Right cardiac atrium (tissue), 5 donors: ENCODE measurements at places on chromosomes 13 and 19. TPM values are rescaled to one million over a fixed set of nuclear protein-coding genes. Genes with fewer than 3 reads are reported as not detected.

ZNF677 gene
- 24.1 TPM for total RNA-seq

WDR87 gene
- not detected for total RNA-seq

GNA15 gene
- total RNA-seq = 1.8 TPM

IGFL1 gene
- total RNA-seq = not detected

KIRREL2 gene
- not detected for total RNA-seq

PROZ gene
- total RNA-seq = not detected

TMEM145 gene
- 0.91 TPM for total RNA-seq

POLR1G gene
- total RNA-seq = 6.3 TPM

MYO9B gene
- total RNA-seq = 37.4 TPM

SYDE1 gene
- 17.1 TPM for total RNA-seq

ZNF296 gene
- 0.35 TPM for total RNA-seq

SRRM5 gene
- 0.29 TPM for total RNA-seq

CCDC8 gene
- total RNA-seq = 47.0 TPM

GPR12 gene
- total RNA-seq = not detected

- DNase-seq = no peak
Observed at GRCh38 chr19:54451997-54452396, 3.0 kb downstream of the LENG8 start.

DNA sequence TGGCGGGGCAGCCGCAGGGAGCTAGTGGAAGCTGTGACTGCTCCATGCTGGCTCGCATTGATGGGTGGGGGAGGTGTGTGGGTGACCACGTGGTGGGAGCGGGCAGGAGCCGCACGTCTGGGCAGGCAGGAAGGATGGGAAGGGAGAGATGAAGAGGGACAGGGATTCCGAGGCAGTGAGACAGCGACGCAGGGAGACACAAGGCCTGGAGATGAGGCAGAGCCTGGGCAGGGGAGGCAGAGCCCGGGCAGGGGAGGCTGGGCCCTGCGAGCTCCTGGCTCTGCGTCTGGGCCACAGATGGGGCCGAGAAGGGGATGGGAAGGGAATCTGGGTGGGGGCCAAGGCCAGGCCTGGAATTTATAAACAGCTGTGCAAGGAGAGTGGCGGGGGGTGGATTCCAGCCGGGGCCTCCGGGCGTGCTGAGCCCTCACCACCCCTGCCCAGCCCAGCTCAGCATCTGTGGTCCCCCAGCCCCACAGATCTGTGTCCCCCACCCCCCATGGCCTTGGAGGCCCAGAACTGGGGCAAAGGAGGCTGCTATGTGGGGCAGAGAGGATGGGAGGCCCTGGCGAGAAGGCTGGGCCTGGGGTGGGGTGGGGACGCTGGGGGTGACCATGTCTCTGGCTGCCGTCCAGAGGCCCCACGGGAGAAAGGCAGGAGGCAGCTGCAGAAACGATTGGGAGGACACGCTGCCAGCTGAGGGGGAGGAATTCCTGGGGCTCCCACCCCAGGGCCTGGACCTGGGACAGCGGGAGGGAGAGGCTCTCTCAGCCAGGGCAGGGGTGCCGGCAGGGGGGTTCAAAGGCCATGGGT, 6.0 kb downstream of the EHD2 start:
- DNase-seq = peak; percentile 92

DNA sequence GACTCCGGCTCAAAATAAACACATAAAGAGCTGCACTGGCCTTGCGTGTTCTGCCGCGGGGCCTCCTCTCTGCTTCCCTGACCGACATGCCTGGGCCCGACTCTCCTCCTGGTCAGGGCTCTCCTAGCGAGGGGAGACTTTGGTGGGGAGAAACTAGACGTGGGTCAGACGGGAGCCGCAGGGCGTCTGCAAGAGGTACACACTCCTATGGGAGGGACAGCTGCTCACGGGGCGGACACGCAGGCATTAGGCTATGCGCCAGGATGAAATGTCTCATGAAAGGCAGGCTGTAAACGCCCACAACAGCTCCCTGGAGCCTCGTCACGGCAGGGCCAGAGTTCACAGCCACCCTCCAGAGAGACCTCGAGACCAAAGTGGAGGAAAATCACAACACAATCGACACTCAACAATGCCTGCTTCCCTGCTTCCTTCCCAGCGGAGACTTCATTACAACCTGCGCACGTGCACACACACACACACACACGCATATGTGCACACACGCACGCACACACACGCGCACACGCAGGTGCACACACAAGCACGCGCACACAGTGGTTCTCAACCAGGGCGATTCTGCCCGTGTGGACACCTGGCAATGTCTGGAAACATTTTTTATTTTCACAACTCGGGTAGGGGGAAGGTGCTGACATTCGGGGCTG, 5.8 kb downstream of the SLC39A3 start:
- DNase-seq = no peak

- no peak for DNase-seq
Observed at GRCh38 chr19:38528213-38528755, 89.5 kb downstream of the MAP4K1 start.

GRCh38 chr13:20514866-20515265, 10.8 kb downstream of the CRYL1 start:
- DNase-seq = no peak

DNA sequence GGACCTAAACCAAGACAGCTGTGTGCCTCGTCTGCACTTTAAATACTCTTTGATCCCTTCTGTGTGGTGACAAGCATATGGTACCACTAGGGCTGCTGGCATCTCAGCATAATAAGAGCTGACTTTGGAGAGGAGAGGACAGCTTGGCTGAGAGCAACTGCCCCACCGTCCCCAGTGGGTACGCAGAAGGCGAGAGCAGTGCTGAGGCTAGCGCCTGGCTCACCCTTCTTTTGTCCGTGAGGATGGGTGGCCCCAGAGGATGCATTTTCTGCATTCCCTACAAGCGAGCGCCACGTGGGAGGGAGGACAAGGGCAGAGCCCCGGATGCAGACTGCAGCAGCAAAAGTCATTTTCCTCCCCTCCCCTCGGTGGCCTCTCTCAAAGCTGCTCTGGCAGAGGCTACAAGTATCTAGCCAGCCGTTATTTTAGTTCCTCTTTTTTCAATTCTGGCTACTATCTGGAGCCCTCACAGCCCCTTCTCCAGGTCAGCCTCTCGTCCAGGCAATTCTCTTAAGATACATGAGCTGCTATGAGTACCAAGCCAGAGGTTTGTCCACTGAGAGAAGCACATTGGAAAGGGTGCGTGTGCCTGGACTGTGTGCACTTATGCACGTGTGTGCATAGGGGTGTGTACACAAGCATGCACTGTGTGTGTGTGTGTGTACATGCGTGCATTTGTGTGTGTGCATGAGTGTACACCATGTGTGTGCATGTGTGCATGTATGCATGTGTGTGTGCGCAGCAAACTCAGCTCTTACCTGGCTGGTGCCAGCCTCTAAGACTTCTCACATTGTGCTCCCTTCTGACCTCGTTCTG, 51.3 kb downstream of the RAB20 start:
- no peak for DNase-seq

- no peak for DNase-seq
Observed at GRCh38 chr19:38155453-38155852, 68.6 kb downstream of the DPF1 start.

DNA sequence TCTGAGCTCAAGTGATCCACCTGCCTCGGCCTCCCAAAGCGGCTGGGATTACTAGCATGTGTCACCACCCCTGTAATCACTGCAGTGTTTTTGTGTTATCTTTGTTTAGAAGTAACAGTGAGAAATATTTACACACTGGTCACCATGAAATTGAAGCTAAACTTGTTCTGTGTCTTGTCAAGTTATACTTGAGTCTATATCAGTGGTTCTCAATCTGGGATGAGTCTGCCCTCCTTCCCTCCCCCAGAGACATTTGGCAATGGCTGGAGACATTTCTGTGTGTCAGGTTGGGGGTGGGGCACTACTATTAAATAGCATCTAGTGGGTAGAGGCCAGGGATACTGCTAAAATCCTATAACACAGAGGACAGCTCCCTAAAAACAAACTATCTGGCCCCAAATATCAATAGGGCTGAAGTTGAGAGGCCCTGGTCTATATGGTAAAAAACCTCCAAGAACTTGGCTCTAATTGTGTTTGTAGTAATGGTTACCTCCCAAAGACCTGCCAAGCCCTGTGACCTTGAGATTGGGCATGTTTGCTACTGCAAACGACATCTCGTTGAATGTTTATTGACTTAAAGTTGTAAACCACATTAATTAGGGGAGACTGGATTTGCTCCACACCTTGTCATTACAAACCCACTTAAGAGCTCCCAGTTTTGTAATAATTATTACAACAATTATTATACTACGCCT, 6.9 kb downstream of the CTU1 start:
- no peak for DNase-seq

DNA sequence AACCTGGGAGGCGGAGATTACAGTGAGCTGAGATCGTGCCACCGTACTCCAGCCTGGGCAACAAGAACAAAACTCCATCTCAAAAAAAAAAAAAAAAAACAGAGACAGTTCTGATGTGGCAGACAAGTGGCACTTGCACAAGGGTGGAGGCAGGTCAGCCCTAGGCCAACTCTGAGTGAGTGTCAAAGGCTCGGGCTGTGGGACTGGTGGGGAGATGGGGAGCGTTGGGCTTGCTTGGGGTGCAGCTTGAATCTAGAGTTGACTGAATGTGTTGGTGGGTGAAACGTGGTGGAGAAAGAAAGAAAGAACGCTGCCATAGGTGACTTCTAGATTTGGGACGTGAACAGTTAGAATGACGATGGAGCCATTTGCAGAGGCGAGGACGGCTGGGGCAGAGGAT, 121.3 kb upstream of the SPACA7 start:
- no peak for DNase-seq

DNA sequence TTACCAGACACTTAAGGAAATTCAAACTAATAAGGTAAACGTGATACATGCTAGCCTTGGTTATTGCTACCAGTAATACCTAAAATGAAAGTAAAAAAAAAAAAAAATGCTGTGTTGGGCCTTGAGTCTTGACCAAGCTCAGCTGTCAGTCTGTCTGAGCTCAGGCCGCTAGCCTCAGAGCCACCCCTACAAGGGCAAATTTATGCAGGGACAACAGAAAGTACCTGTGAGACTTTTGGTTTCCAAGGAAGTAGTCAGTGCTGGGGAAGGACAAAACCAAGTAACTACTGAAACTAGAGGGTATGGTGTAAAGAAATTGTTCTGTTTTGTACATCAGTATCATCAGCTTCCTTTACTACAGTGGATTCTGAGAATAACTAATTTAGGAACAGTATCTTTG, 134.3 kb upstream of the SLITRK5 start:
- no peak for DNase-seq

DNA sequence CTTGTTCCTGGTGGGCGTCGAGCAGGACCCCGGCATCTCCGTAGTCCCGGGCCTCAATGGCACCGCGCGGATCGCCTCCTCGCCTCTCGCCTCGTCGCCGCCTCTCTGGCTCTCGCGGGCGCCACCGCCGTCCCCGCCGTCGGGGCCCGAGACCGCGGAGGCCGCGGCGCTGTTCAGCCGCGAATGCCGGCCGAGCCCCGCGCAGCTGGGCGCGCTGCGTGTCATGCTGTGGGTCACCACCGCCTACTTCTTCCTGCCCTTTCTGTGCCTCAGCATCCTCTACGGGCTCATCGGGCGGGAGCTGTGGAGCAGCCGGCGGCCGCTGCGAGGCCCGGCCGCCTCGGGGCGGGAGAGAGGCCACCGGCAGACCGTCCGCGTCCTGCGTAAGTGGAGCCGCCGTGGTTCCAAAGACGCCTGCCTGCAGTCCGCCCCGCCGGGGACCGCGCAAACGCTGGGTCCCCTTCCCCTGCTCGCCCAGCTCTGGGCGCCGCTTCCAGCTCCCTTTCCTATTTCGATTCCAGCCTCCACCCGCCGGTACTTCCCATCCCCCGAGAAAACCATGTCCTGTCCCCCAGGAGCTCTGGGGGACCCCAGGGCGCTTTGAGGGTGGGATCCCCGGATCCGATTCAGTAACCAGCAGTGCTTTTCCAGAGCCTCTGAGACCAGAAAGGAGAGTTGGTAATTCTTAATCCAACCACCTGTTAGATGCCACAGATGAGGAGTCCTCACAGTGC, 885 bp downstream of the MLNR start:
- DNase-seq = peak; percentile 51

DNA sequence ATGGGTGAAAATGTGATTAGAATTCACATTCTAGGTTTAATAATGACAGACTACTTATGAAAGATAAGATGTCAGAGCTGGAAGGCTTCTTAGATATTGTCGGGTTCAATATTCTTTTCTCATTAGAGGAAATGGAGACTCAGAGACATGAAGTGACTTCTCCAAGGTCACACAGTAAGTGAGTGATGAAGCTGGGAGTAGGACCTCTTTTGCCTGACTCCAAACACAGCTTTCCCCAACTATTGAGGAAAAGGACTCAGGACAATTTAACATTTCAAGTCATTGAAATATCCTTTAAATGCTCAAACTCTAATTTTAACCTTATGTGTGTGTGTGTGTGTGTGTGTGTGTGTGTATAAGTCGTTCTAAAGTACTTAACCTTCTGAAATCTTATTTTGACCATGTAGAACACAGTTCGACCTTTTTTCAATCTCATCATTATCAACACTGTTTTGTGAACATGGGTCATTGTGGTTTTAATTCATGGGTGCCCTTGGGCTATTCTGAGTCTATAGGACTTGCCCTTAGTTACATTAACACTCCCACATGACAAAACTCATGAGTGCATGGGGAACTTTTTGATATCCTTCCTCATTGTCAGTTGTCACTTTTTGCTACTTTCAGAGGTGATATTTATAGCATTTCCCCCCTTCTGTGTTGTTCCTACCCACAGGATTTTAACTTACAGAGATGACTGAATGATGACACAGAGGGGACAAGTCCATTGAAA, 53.0 kb downstream of the LRCH1 start:
- no peak for DNase-seq

GRCh38 chr19:58010507-58010906, 7.9 kb upstream of the ZNF606 start:
- DNase-seq = no peak

DNA sequence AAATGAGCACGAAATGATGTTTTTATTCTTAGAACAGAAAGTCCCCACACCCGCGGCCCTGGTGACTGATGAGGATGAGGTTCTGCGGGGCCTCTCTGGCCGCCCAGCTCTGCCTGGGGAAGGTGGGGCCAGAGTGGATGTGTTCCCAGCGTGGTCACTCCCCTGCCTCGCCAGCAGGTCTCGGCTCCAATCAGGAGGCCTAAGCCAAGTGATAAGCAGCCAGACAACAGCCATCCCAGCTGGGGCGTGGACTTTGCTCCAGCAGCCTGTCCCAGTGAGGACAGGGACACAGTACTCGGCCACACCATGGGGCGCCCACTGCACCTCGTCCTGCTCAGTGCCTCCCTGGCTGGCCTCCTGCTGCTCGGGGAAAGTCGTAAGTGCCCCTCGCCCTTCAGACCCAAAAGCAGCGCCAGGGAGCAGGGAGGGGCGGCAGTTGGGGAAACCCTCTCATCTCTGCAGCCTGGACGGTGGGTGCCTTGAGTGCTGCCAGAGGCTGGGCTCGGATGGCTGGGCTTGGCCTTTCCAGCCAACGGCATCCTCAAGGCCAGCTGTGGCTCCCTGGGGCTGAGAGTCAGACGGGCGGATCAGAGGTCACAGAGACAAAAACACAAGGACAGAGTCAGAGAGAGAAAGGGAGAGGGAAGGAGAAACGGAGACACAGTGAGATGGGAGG, at the start of gene F10:
F10 (plus strand) TSS at position 250 of the 676 bp plus-strand sequence; CDS start at position 307, 57 bp downstream.
- peak; percentile 82 for DNase-seq
